AG09319 (cell line): ENCODE measurements at places on chromosomes 7 and 10.

DNA sequence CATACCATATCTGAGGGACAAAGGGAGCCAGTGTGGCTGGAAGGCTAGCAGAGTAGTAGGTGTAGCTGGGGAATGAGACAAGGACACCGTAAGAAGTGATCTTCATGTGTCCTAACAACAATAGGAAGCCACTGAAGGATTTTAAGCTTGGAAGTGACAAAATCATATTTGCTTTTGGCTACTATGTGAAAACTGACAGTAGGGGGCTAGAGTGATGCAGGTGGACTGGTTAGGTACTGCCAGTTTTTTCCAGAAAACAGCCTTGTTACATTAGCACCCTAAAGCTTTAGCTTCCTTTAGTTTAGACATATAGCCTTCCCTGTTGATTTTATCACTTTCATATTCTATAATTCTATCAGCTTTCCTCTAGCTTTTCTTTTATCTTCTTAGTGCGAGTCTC lies 637.1 kb downstream of the ANKRD7 start:
- no peak for DNase-seq

- DNase-seq = no peak
Observed at GRCh38 chr7:108096996-108097395, 33.2 kb downstream of the LAMB4 start.

DNA sequence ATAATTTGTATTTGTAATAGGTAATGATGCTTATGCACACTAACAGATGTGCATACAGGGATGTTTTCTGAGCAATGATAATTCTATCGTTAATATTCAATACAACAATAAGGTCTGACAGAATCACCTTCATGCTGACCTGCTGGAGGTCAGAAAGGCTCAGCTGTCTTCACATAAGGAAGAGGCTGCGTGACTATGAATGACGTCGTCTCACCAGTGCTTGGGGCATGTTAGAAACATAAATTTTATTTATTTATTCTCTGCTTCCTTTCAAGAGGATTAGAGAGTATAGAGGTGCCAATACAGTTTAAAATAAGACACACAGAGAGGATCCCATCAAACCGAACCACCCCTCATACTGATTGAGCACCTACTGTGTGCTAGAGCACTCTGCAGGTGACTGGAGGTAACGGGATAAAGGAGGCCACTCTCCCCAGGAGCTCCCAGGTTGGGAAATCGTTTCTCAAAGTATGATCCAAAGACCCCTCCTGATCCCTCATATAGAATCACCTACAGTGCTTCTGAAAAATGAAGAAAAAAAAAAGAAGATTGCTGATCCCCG lies 265.6 kb upstream of the NPVF start:
- DNase-seq = no peak

GRCh38 chr7:41817386-41817785 lies 114.5 kb upstream of the INHBA start:
- DNase-seq = no peak

DNA sequence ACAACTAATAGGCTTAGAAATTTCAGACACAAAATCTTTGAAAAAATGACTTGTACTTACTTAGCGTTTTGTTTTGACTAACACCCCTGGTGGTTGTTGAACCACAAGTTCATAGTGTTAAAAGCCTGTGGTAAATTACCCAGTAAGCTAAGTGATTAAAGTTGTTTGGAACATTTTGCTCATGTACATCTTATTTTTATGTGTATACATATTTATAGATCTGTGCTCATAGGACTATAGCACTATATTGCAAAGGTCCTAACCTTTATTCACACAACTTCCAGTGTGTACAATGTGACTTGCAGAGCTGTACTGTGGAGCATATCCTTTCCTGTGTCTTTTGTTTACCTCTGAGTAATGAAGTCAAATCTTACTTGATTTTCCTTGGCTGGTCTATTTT lies 79.6 kb downstream of the BMPR1A start:
- DNase-seq = no peak

- DNase-seq = no peak
Observed at GRCh38 chr10:102342958-102343357, 52.5 kb upstream of the NFKB2 start.

- DNase-seq = no peak
Observed at GRCh38 chr10:54396031-54396430, 405.0 kb downstream of the PCDH15 start.

DNA sequence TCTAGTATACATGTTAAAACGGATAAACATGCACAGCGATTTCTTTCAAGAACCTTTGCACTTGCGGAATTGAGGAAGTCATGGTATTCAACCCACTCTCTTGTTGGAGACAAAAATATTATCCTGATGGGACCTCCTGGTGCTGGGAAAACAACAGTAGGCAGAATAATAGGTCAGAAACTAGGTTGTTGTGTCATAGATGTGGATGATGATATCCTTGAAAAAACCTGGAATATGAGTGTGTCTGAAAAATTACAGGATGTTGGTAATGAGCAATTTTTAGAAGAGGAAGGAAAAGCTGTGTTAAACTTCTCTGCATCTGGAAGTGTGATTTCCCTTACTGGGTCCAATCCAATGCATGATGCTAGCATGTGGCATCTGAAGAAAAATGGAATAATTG lies 6.9 kb downstream of the THNSL1 start:
- DNase-seq = no peak

DNA sequence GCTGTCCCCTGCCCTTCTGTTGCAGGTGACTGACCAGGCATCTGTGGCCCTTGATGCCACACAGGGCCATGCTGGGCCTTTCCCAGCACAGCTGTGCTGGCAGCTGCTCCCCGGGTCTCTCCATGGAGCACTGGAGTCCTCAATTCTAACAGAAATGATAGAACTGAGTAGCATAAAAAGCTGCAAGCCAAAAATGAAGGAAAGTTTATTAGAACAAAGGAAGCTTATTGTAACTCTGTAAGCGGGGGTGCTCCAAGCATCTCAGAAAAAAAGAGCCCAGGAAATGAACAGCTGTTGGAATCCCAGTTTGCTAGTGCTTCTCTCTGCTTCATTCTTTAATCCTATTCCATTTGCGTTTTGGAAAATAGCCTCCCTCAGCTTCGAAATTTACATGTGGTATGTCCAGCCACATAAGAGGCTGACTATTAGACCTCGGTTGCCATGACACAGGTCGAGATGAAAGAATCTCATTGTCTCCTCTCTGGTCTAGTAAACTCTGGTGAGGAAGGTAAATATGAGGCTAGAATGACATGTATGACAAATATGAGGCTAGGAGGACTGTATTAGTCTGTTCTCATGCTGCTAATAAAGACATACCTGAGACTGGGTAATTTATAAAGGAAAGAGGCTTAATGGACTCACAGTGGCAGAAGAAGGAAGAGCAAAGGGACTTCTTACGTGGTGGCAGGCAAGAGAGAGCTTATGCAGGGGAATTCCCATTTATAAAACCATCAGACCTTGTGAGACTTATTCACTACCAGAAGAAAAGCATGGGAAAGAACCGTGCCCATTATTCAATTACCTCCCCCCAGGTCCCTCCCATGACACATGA lies 23.7 kb downstream of the EPDR1 start:
- no peak for DNase-seq

GRCh38 chr10:110764793-110765512 lies 106.8 kb upstream of the PDCD4 start:
- DNase-seq = no peak

- DNase-seq = no peak
Observed at GRCh38 chr7:81162771-81163525, 244.1 kb upstream of the SEMA3C start.

GRCh38 chr10:44879531-44879899 lies 31.6 kb upstream of the TMEM72 start:
- DNase-seq = no peak

- DNase-seq = no peak
Observed at GRCh38 chr7:128219636-128220035, 21.4 kb upstream of the LEP start.

DNA sequence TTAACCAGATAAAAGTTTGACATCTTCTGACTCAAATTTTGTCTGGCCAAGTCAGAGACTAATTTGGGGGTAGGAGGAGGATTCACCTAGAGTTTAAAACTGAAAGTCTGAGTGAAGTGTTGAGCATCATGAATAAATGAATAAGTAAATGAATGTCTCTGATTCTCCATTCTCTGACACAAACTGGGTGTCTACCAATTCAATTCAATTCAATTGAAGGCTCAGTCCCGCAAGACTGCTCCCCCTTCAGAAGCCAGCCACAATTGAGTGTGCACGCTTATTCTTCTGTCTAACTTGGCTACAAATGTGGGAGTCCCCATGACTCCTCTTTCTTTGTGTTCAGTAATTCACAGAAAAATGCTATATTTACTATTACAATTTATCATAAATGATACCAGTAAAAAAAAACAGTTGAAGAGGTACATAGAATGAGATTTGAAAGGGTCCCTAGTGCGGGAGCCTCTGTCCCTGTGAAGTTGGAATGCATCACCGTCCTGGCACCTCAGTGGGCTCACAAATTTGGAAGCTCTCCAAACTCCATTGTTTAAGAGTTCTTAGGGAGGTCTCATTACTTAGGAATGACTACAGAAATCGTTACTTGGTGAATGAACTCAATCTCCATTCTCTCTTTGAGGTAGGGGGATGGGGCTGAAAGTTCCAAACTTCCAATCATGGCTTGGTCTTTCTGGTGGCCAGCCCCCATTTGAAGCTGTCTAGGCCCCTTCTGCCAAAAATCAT lies 243.7 kb upstream of the PHYHIPL start:
- no peak for DNase-seq

DNA sequence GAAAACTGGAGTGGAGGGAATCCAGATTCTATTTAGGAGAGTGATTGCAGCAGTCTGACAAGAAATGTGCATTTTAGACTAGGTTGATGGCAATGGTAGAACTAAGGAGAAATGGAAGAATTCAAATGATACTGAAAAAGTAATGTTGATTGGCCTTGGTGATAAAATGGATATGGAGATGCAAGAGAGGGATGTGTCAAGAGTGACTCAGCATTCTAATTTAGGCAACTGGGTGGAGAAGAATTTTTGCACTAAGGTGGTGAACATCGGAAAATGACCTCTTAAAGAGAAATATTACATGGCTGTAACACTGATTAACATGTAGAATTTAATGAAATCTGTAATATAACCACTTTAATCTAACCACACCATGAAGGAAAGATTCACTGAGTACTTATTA lies 806.5 kb downstream of the PHTF2 start:
- DNase-seq = no peak

- DNase-seq = no peak
Observed at GRCh38 chr10:49837051-49837478, 74.9 kb upstream of the OGDHL start.

- DNase-seq = no peak
Observed at GRCh38 chr7:1401011-1401410, 58.3 kb downstream of the MICALL2 start.
